Activated naive CD4-positive, alpha-beta T cell treated with anti-CD3 and anti-CD28 coated beads, Interleukin-2, amount 10 ng/mL, durations not matched to agents 5 hours and 36 hours (primary cell): ENCODE measurements at places on chromosomes 3 and 15. TPM values are rescaled to one million over a fixed set of nuclear protein-coding genes. Genes with fewer than 3 reads are reported as not detected.

GNB4 gene
- 3.8 TPM for total RNA-seq

GOLGA8Q gene
- total RNA-seq = 0.75 TPM

HESX1 gene
- total RNA-seq = 0.24 TPM

ALDH1A2 gene
- total RNA-seq = not detected

ADIPOQ gene
- not detected for total RNA-seq

GOLGA6L7 gene
- not detected for total RNA-seq

CSPG4 gene
- not detected for total RNA-seq

PRKCI gene
- 20.8 TPM for total RNA-seq

LMAN1L gene
- 0.67 TPM for total RNA-seq

SERPINI1 gene
- 1.7 TPM for total RNA-seq

CXCR6 gene
- 1.7 TPM for total RNA-seq

KBTBD13 gene
- total RNA-seq = not detected

SLC25A20 gene
- 30.1 TPM for total RNA-seq

CYP1A2 gene
- not detected for total RNA-seq

CHDH gene
- total RNA-seq = 0.43 TPM

TTC23 gene
- 1.1 TPM for total RNA-seq

RTP1 gene
- total RNA-seq = not detected

CDC25A gene
- total RNA-seq = 15.8 TPM

ZPLD1 gene
- not detected for total RNA-seq

NR2E3 gene
- not detected for total RNA-seq

TOMM70 gene
- 36.3 TPM for total RNA-seq

RYR3 gene
- not detected for total RNA-seq

MYL3 gene
- total RNA-seq = not detected

ZDHHC23 gene
- total RNA-seq = 2.8 TPM

SEMA3F gene
- not detected for total RNA-seq

CADPS gene
- not detected for total RNA-seq

KCNH8 gene
- not detected for total RNA-seq

CCDC54 gene
- not detected for total RNA-seq

SERPINI2 gene
- total RNA-seq = not detected

CD200R1 gene
- total RNA-seq = 6.7 TPM

GP5 gene
- total RNA-seq = 5.2 TPM

ECE2 gene
- not detected for total RNA-seq

C2CD4A gene
- total RNA-seq = not detected

CEMIP gene
- not detected for total RNA-seq

KCNMB3 gene
- 0.48 TPM for total RNA-seq

SCG3 gene
- not detected for total RNA-seq

FAM107A gene
- not detected for total RNA-seq

ST3GAL6 gene
- total RNA-seq = not detected

DGKG gene
- total RNA-seq = 0.29 TPM

AP3B2 gene
- not detected for total RNA-seq

B3GALNT1 gene
- total RNA-seq = 6.5 TPM

SNRPA1 gene
- total RNA-seq = 101 TPM

RPP25 gene
- total RNA-seq = 5.7 TPM

ATP13A4 gene
- 1.2 TPM for total RNA-seq

B3GNT5 gene
- total RNA-seq = 0.65 TPM

NAALADL2 gene
- total RNA-seq = not detected

ACP3 gene
- total RNA-seq = not detected

SH3GL3 gene
- total RNA-seq = not detected

SPESP1 gene
- 0.68 TPM for total RNA-seq
